ENCODE measurements at places on chromosomes 5 and 9.

DNA sequence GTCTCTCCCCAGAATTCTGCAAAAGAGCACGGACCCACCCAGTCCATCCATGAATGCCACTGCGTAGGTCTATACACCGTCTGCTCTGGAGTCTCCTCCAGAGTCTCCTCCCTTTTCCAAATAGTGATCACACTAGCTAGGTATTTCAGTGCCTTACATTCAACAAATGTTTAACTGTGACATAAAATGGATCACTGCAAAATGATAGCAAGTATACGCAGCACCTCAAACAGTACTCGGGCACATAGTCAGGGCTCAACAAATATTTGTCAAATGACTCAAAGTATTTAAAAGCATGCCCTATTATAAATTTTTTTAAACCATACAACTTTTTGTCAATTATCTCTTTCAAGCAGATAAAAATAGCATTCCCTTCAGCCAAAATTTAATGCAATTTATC, 60.5 kb downstream of the TLE1 start:
- no peak for DNase-seq

DNA sequence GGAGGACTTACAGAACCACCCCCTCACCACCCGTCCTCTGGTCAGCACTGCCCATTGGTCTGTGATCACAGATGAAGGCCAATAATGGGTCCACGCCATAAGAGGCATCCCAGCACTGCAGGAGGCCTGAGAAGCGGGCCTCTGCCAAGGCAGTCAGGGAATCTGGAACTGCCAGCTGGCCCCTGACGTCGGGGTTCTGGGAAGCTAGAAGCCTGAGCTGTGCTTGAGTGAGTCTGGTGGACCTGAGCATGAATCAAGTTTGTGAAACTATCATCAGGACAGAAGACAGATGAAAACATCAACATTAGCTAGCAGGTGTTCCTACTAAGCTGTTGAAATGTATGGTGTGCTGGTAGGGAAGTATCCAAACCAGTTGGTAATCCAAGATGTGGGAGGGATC, 7.8 kb downstream of the ANGPTL2 start:
- no peak for DNase-seq

DNA sequence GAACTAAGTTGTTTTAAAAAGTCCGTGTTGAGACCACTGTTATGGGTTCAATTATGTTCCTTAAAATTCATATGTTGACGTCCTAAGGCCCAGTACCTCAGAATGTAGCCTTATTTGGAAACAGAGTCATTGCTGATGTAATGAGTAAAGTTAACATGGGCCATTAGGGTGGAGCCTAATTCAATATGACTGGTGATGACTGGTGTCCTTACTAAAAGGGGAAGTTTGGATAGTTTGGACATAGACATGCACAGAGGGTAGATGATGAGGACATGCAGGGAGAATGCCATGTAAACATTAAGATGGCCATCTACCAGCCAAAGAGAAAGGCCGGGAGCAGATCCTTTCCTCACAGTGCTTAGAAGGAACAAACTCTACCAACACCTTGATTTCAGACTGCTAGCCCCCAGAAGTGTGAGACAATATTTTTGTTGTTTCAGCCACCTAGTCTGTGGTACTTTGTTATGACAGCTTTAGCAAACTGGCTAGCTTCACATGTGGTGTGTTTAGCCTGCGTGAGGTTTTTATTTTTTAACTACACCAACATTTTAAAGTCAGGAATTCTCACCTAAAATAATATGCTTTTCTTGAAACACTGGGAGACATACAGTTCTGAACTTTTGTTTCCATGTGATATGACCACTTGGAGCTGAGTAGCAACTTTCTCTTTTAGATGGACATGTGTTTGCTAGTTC, 135.3 kb downstream of the YIPF5 start:
- DNase-seq: no peak

DNA sequence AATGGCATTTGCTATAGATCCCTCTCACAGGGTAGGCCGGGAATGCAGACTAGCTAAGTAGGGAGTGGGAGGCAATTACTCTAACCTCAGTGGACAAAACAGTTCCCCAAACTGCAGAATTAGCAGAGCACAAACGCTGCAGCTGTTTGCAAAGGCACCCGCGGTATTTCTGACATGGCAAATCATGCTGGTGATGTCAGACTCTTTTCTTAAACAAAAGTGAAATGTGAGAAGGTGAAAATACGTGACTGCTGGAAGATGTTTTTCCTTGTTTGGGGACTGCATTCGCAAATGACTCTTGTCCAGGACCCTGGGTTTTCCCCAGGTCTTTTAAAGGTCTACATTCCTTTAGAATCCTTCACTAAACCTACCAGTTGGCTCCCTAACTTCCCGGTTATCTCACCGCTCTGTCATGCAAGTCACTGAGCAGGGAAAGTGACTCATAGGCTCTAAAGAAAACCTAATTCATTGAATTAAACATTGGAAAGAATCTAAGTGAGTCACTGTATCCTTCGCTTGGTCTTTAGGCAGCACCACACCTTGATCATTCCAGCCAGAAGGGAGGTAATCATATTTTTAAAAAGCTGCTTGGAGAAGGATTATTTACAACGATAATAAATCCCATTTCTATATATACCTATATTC, 91.5 kb upstream of the DNAH5 start:
- DNase-seq: no peak

- no peak for DNase-seq
Observed at GRCh38 chr9:114454652-114455051, 50.6 kb downstream of the WHRN start.
